ENCODE measurements at places on chromosomes 6 and 20. TPM values are rescaled to one million over a fixed set of nuclear protein-coding genes. Genes with fewer than 3 reads are reported as not detected.

DNA sequence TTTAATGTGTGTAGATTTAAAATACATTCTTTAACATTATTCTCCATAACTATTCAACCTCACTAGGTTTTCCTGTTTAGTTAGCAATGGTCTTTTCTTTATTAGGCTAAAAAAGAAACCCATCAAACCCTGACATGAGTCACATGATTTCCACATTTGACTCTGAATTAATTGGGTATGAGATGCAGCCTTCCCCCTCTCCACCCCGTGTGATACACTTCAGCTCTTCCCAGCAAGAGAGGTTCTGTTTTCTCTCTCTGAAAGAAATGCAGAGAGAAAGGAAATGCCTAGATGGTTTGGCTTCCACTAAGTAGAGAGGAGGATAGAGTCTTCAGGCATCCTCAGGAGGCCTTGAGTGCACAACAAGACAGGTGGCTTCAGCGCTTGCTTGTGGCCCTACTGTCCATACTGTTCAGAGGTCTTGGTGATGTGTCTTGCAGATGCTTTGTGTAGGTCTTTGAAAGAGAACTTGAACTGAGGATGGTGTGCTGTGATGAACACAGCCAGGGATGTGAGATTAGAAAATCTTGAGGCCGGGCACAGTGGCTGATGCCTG, 17.3 kb downstream of the FARS2 start:
- H3K27me3 ChIP-seq: no peaks in the 10 kb centered on the region
- H3K36me3 ChIP-seq: peaks cover 3% of the 10 kb centered on the region
- H3K27ac ChIP-seq: no peak overlapping the region
- no peak for DNase-seq
- no peak overlapping the region for H3K4me3 ChIP-seq

DNA sequence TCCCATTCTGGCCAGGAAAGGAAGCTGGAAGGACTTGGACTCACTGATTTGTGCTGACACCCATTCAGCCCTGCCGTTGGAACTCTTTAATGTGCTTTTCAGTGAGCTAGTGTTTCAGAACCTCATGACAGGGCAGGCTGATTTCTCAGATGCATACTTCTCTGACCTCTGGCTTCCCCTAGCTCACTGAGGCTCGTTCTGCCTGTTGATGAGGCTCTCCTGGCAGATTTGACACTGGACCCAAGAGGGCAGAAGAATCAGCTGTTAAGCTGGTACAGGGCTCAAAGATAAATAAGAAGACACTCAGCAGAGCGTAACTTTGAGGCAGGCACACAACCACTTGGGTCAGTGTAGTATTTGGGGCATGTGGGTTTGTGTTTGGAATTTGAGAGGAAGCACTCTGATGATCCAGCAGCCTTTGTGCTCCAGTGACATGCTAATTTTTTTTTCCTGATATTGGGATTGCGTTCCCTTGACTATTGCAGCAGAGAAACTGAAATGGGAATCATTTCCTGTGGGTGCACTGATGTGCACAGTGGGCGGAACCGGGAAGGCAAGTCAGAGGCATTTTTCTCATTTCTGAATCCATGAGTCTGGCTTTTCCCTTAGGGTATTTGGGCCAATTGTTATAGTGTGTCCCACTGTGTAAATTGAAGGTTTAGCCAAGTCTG, 80.2 kb downstream of the CARMIL1 start:
- H3K27me3 ChIP-seq: no peaks in the 10 kb centered on the region
- peaks cover 37% of the 10 kb centered on the region for H3K4me1 ChIP-seq
- peak; percentile 28 for DNase-seq

DNA sequence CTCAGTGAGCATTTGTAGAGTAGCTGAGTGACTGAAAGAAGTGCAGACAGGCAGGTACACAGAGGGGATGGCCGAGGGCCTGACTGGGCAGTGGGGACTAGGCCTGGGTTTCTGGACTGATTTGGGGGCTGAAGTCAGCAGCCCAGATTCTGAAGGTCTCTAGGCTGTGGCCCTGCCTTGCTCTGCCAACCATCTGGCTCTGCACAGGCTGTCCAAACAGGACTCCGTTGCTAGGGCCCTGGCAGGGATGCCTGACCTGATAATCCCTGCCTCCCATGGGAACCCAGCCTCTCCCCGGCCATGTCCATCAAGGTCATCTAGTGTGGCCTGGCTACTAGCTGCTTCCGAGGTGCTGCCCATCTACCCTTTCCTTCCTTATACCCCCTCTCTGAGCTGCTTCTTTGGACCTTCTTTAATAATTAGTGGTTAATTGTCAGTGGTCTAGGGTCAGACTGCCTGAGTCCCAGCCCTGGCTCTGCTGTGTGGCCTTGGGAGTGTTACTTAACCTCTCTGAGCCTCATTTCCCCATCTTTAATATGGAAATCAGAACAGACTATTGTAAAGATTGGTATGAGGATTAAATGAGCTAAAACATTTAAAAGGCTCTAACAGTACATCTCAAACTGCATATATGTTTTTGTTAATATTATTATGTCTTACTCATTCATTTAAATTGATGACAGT, 137.9 kb downstream of the VEGFA start:
- peaks cover 16% of the 10 kb centered on the region for H3K4me1 ChIP-seq
- H3K4me3 ChIP-seq: no peak overlapping the region
- H3K36me3 ChIP-seq: no peaks in the 10 kb centered on the region

- H3K27me3 ChIP-seq: no peaks in the 10 kb centered on the region
- no peaks in the 10 kb centered on the region for H3K4me1 ChIP-seq
- H3K36me3 ChIP-seq: no peaks in the 10 kb centered on the region
- DNase-seq: no peak
Measured at GRCh38 chr6:68709882-68710281, 74.8 kb downstream of the ADGRB3 start.

DNA sequence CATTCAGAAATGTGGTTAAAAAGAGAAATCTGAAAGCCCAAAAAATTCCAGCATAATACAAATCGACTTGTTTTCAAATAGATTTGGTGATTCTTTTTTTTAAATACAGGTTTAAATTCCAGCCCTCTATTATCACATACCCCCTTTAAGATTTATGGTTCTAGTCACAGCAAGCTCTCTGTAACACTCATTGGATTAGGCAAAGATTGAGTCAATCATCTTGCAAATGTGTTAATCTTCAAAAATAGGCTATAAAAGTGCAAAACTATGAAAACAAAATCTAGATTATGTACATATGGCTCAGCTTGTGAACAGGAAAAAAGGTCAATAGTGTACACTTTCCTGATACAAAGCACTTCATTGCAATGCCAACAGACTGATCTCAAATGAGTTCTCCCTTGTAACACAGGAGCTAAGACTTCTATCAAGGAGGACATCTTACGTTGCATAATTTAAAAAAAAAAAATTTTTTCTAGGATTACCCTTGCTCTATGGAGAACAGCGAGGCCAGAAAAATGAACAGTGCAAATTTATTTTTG, 26.2 kb downstream of the ZNF217 start:
- H3K27ac ChIP-seq: no peak overlapping the region
- DNase-seq: no peak
- H3K36me3 ChIP-seq: peaks cover 68% of the 10 kb centered on the region
- no peaks in the 10 kb centered on the region for H3K4me1 ChIP-seq
- no peak overlapping the region for H3K4me3 ChIP-seq
- H3K27me3 ChIP-seq: no peaks in the 10 kb centered on the region

- no peak for DNase-seq
- H3K36me3 ChIP-seq: peaks cover 22% of the 10 kb centered on the region
- H3K4me1 ChIP-seq: peaks cover 51% of the 10 kb centered on the region
- no peak overlapping the region for H3K27ac ChIP-seq
Measured at GRCh38 chr6:35378261-35378660, 35.9 kb downstream of the PPARD start.

- H3K4me3 ChIP-seq: peak overlapping the region; percentile 42
- H3K36me3 ChIP-seq: peaks cover 3% of the 10 kb centered on the region
- no peaks in the 10 kb centered on the region for H3K27me3 ChIP-seq
- H3K27ac ChIP-seq: no peak overlapping the region
- no peak for DNase-seq
Measured at GRCh38 chr6:33633084-33633461, 12.0 kb downstream of the ITPR3 start.

DNA sequence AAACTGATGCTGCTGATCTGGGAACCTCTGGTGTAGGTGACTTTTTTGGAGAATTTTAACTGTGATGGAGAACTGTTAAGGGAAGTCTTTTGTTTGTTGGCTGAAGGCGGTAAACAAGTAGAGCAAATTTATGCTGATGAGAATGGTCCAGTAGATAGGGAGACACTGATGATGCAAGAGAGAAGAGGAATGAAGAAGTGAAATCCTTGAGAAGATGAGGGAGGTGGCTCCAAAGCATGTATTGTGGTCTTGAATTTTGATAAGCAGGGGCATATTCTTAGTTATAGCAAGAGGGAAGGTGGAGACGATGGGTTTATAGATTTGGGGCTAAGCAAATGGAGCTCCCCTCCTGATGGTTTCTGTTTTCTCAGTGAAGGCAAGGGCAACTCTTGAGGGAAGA, 22.0 kb downstream of the MAPK14 start:
- H3K4me1 ChIP-seq: no peaks in the 10 kb centered on the region
- no peak for DNase-seq
- no peaks in the 10 kb centered on the region for H3K27me3 ChIP-seq
- H3K4me3 ChIP-seq: no peak overlapping the region
- no peak overlapping the region for H3K27ac ChIP-seq

DNA sequence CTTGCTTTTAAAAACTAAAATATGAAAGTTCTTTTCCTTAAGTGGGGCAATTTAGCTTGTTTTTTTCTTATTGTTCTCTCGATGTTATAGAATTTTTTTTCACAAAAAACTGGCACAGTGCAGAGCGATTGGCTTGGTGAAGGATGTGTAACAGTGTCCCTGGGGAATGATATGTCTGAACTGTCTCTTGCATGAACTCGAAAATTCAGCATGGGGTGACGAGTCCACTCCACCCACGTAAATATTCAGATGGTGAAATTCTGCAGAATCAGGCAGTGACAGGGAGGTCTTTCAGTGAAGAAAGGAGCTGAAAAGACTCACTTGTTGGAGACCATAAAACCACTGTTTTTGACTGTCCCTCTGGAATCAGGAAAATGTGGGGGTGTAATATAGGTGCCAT, 505.3 kb downstream of the MMUT start:
- H3K4me1 ChIP-seq: no peaks in the 10 kb centered on the region
- H3K27me3 ChIP-seq: no peaks in the 10 kb centered on the region
- no peak overlapping the region for H3K27ac ChIP-seq
- no peaks in the 10 kb centered on the region for H3K36me3 ChIP-seq

The FRK gene
- 0.91 TPM for total RNA-seq

The PLCB1 gene
- total RNA-seq: 3.9 TPM

The SEL1L2 gene
- not detected for total RNA-seq

The BCAS4 gene
- 4.6 TPM for total RNA-seq

The ZKSCAN3 gene
- total RNA-seq: 5.9 TPM
